ENCODE measurements at places on chromosomes 5 and 9.

GRCh38 chr5:75886706-75887105 is 169.5 kb upstream of the POC5 start:
- DNase-seq, result no peak

DNA sequence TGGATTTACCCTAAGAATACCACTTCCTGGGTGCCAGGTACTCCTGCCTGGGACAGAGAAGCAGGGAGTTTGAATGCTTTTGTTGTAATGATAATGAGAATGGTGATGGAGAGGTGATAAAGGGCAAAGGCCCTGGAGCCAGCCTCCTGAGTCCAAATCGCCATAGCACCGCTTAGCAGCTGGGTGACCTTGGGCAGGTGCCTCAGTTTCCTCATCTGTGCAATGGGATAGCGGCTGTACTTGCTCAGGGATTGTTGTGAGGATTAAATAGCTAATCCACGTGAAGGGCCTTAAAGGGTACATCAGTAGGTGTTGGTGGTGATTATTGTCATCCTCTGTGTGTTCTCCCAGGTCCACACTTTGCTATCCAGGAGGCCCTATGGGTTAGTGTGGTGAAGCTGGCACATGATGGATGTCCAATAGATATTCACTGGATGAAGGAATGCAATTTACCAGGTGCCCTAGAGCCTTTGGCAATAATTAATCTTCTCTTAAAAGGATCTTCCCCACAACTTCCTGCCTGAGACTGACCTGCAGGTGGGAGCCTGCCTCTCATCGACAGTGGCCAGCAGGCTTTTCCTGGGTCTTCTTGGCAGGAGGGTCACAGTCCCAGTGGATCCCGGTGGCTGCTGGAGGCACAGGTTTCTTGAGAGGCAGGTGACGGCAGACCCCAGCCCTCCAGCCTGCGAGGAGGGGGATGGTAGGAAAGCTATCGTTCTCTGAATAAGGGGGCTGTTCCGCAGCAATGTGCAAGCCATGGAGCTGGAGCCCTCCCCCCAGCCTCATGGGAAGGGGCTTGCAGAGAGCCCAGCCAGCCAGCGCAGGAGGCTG is 160.2 kb downstream of the MACROH2A1 start:
- DNase-seq, result no peak

GRCh38 chr5:63097286-63097685 is 518.7 kb downstream of the LRRC70 start:
- no peak for DNase-seq

DNA sequence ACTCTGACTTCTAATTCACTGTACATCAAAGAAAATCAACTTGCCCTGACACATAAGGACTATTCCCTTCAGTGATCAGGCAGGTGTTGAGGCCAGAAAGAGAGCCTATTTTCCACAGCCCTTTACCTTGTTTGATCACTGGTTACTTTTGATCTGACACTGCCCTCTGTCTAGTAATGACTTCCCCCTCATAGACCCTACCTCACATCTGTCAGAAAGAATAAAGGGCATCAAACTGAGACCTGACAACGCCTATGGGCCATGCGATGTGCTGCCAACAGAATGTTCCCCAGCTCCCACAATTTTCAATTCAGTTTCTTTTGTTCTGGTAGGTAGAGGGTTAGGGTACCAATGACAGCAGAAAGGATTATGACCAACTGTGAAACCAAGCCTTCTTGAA is 47.7 kb downstream of the FBXL17 start:
- no peak for DNase-seq

DNA sequence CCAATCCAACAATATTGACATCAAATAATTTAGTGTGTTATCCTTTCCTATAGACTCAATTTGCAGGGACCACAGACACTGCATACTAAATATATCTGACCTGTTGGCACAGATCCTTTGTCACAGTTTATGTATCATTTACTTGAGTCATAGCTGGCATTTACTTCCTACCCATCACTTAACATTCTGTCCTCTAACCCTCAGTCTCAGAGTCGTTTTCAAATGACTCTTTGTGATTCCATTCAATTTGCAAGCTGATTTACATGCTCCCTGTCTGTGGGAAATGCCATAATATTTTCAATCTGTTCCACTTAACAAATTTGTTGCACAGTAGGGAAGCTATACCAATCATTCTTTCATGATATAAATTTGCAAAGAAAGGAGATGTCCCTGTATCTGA is 265.7 kb upstream of the EDIL3 start:
- DNase-seq, result no peak

DNA sequence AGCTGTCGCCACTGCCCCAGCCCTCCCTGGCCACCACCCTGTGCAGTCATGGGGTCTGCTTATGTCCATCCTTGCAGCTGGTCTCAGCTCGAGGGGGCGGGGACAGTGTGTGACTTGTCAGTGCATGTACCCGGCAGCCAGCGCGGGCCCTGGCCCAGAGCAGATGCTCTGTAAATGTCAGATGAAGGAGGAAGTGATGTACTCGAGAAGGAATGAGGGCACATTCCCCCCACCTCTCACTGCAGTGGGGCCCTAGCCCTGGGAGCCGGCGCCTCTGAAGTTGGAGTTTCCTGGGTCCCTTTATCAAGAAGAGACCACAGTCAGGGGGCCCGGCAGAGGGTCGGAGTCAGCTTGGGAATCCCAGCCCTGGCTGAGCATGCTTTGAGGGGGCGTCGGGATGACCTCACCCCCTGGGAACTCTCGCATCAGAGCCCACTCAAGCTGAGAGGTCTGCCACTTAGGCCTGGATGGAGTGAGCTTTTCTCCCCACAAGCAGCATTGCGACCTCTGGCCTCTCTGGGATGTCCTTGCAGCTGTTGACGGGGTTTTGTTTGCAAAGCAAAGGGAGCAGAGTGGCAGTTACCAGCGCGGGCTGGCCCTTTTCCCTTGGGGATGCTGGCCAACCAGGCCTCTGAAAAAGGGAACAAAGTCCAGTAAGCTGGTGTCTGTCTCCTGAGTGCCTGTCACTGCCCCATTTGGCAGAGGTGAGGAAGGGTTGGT is 19.0 kb downstream of the NEURL1B start:
- no peak for DNase-seq

GRCh38 chr5:27523629-27524028 is 485.2 kb upstream of the CDH9 start:
- no peak for DNase-seq

GRCh38 chr5:132506094-132506692 is 15.6 kb upstream of the IRF1 start:
- no peak for DNase-seq

DNA sequence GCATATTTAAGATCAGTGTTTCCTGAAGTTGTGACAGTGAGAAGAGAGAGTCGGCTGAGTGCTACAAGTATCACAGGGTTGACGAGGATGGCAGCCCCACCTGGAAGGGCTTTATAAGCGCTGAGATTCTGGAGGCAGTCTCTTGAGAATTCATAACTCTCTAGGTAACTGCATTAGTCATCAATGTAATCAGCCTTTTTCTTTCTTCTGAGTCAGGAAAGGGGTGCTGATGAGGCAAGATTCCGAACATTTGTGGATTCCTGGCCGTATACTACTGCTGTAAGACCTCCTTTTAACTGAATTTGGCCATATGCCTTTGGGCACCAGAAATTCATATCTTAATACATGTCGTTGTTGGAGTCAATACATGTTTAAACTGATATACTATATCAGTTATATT is 6.6 kb upstream of the RNF20 start:
- DNase-seq, result no peak

DNA sequence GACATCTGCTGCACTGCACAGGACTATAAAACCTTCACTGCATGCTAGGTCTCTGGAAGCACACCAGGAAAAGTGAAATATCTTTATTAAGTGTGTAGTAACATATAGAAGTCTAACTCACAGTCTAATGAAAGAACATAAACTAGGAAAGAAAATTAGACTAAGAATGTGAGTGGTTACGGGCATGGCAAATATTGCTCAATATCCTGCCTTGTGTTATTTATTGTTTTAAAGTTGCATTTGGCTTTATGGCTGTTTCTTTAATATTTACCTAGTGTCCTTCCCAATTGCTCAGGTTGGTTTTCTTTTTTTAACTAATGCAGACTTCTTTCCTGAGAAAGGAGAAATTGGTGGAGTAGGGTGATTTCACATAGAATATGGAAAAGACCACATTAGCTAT is 342.4 kb downstream of the KIAA0825 start:
- DNase-seq, result no peak

DNA sequence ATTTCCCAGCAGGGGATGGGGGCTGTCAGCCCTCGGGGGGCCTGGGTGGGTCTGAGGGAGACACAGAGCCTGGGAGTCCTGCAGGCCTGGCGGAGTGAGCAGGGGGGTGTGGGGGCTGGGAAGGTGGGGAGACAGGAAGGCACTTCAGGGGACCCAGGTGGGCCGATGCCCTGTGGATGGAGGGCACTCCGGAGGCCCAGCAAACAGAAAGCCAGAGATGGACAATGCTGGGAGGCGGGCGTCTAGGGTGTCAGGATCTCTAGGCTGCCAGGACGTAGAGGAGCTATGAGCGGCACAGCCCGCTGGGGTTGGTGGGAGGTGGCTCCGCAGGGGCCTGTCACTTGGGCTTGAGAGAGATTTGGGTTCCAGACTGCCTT is 87.6 kb upstream of the COL5A1 start:
- DNase-seq, result no peak

GRCh38 chr5:132261881-132262845 is 4.7 kb downstream of the PDLIM4 start:
- DNase-seq, result no peak

All from stimulated activated CD8-positive, alpha-beta memory T cell treated with anti-CD3 and anti-CD28 coated beads, Interleukin-12 subunit alpha, Interleukin-12 subunit beta, amount 100 ng/mL, for 1 hour (primary cell).